H4 (cell line): ENCODE measurements at places on chromosomes 1 and 21.
A peak's percentile ranks its signal among the peaks of the same experiment; 100 is the strongest.

GRCh38 chr1:111628153-111628552 lies 8.6 kb downstream of the RAP1A start:
- no peak for DNase-seq

GRCh38 chr1:157415661-157416060 lies 136.7 kb downstream of the FCRL5 start:
- DNase-seq: no peak

GRCh38 chr1:119874186-119874585 lies 22.1 kb downstream of the ADAM30 start:
- no peak for DNase-seq

- peak; percentile 63 for DNase-seq
Observed at GRCh38 chr1:29271724-29272123, 35.4 kb downstream of the PTPRU start.

- DNase-seq: peak; percentile 42
Observed at GRCh38 chr1:63662841-63663240, 69.6 kb downstream of the PGM1 start.

DNA sequence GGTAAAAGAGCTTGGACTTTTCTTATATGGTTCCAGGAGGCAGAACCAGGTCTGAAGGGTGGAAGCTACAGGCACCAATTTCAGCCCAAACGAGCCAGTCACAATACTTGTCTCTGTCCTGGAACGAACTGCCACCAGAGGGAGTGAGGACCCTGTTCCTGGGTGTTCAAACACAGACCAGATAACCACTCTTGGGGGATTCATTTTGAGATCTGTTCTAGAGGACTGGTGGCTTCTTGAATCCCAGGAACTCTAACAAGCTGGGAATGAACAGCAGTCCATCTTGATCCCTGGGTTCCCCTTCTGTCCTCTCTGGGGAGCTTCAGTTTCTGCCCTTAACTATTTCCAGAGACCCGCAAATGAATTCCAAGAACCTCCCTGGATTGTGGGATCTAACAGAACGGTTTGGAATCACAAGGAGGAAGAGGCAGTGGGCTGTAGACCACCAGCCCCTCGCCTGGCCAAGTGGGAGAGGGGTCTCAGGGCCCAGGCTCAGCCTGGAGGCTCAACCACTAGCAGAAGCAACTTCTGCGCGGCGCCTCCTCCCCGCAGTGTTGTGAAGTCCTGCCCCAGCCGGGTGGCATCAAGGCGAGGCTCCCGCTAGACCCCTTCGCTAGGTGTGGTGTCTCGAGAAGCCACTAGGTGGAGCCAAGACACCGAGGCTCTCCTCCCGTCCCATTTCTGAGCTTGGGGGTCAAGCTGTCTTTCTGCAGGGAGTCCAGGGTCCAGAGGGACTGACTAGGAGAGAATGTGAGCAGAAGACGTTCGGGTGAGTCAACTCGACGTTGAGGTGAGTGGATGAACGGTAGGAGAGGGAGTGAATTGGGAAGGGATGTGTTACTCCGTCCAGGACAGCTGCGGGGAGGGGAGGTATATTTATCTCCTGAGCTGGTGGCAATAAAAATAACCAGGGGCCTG lies 12.1 kb upstream of the NES start:
- DNase-seq: peak; percentile 81

DNA sequence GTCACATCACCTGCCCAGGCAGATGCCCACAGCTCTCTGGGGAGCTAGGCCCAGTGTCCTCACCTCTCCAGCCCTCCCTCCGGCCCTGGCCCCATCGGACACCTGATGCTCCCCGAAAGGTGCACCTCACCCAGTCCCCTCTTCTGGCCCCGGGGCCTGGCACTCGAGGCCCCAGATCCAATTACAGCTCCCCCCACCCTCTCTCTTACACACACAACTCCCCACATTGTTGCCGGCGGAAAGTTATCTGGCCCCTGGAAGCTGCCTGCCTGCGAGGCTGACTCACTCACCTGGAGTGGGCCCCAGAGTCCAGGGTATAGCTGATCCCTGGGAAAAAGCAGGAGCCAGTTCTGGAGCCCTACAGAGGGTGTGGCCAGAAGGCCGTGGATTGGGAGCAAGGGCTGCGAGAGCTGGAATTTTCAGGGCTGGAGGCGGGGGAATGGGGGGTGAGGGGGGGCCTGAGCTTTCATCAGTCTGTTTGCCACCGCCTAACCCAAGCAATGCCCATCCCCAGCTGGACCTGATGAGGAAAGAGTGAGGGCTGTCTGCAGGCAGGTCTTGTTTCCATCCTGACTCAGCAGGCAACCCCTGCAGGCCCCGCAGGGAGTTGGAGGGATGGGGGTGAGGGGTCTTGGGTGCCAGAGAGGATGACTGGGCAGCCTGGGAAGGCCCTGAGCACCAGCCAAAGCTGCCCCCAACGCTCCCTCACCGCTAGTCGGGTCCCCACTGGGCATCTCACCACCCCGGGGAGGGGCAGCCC lies 948 bp downstream of the FBXO2 start:
- DNase-seq: peak; percentile 54

GRCh38 chr21:32426592-32427051 lies 14.1 kb downstream of the EVA1C start:
- DNase-seq: no peak

- no peak for DNase-seq
Observed at GRCh38 chr1:8462371-8462892, 144.5 kb downstream of the SLC45A1 start.
